ENCODE measurements at places on chromosomes 2 and 18.

GRCh38 chr2:7210712-7211111 lies 293.5 kb downstream of the RNF144A start:
- no peak for DNase-seq

DNA sequence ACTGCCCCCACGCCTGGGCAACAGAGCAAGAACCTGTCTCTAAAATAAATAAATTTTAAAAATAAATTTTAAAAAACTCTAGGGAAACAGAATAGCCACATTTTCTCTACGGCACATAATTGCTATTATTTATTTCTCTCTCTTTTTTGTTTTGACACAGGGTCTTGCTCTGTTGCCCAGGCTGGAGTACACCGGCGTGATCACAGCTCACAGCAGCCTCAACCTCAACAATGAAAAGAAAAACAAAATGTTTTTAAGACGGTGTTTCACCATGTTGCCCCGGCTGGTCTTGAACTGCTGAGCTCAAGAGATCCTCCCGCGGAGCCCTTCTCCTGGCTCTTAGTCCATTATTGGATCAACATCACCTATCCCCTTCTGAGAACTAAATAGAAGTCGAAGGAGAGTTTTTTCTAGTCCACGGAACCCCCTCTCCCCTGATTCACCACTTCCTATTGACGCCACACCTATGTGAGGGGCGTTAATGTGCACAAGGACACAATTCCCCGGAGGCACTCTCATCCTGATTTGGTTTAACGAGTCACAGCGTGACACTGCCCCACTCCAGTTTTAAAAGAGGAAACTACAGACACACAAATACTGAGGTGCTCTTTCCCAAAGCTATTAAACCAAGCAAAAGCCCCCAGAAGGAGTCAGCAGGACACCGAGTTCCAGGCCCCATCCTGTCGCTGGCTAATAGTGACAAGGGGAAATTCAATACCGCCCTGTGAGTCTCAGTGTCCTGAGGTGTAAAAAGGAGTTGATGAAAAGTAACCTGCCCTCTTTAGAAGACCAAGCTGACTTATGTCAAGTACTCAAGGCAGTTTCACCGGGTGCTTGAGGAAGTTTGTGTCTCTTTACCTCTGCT lies 1.1 kb downstream of the NPC1 start:
- DNase-seq: no peak

DNA sequence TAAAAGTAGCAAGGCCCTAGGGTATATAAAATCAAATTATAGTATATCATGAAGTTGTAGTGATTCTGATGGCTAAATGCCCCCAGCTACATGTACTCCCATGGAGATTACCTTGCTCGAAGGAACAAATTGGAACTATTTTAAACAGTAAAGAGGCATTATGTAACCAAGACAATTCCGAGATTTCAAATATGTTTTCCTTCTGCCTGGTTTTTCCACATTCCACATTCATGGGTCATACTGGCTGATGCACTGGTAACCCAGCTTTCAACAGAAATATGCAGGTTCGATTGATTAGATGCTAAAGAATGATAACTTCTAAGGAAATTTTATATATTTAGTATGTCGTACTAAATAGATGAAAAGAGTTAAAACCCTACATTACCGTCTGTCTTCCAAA lies 62.3 kb upstream of the MGAT4A start:
- no peak for DNase-seq

DNA sequence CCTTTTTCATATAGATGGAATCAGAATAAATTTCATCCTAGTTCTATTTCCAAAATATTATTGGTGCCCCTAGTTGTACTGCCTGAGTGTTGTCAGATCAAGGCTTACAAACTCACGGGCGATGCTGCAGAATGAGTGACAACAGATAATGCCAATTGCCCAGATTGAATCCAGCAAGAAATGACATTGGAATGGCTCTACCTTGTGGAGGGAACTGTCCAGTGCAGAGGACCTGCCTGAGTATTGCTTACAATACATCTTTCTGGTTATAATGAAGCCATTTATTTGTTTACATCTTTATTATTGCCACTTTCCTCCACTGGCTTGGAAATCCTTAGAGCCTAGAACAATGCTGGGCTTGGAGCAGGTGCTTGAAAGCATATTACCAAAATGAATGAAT lies 7.8 kb upstream of the IL1R2 start:
- no peak for DNase-seq

- DNase-seq: no peak
These were observed 125.3 kb upstream of the NRP2 start for GRCh38 chr2:205556841-205557539.

GRCh38 chr18:42082415-42083234 lies 127.6 kb downstream of the PIK3C3 start:
- no peak for DNase-seq

GRCh38 chr2:46249654-46250053 lies 47.6 kb upstream of the EPAS1 start:
- DNase-seq: no peak

DNA sequence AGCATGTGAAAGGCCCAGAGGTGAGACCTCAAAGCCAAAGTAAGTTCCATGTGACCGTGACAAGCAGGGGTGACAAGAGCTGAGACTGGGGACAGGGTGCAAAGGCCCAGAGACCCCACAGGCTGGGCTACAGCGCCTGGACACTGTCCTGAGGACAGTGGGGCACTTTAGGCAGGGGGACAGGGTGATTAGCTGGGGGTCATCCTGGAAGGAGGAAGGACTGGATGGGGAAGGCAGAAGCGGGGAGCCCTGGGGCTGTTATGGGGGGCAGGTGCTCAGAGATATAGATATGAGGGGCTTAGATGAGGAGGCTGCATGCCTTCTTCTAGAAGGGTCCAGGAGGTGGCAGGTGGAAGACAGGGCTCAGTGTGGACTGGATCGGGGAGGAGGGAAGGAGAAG lies 31.5 kb downstream of the KIF1A start:
- DNase-seq: peak; percentile 16

All from Right ventricle myocardium superior (tissue), 1 donor.